HT1080 (cell line): ENCODE measurements at places on chromosomes 3 and 15.

GRCh38 chr3:129006864-129007263 is 5.8 kb downstream of the EFCC1 start:
- DNase-seq, result no peak

DNA sequence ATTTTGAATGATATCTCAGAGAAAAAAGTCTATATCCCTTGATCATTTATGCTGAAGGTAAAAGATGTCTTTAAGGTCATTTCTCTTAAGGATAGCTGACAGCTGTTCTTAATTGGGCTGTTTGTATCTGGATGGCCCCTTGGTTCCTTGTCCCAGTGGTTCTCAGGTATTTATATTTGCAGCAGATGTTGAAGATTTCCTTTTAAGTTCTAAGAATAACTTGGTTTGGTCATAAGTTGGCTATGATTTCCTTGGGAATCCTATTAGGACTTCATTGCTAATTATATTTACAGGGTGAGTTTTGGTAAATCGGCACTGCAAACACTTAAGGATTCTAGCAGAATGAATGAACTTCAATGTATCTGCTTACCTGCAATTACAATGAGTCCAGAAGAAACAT is 460.4 kb upstream of the SGO1 start:
- DNase-seq, result no peak

- peak; percentile 98 for DNase-seq
These were observed 2.4 kb downstream of the CSRNP1 start for GRCh38 chr3:39150803-39151631.

DNA sequence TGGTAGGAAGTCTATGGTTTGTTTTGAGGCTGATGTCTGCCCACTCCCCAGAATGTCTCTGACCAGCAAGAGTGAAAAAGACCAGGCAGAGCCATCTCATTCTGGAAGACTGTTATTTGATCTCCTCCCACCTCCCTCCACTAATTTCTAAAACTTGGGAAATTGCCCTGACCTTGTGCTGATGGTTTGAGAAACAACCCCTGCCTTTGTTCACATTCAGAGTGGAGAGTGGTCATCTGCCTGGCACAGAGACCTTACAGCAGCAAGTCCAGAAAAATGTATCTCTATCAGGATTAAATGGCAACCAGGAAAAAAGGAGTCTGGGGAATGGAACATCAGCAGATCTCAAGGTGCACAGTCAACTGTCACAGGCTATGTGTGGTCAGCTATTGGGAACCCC is 25.7 kb downstream of the SPATA12 start:
- DNase-seq, result no peak

- peak; percentile 87 for DNase-seq
These were observed 449.4 kb upstream of the PPP2R3A start for GRCh38 chr3:135516143-135516542.

GRCh38 chr3:11479221-11479620 is 164.5 kb downstream of the VGLL4 start:
- DNase-seq, result no peak

DNA sequence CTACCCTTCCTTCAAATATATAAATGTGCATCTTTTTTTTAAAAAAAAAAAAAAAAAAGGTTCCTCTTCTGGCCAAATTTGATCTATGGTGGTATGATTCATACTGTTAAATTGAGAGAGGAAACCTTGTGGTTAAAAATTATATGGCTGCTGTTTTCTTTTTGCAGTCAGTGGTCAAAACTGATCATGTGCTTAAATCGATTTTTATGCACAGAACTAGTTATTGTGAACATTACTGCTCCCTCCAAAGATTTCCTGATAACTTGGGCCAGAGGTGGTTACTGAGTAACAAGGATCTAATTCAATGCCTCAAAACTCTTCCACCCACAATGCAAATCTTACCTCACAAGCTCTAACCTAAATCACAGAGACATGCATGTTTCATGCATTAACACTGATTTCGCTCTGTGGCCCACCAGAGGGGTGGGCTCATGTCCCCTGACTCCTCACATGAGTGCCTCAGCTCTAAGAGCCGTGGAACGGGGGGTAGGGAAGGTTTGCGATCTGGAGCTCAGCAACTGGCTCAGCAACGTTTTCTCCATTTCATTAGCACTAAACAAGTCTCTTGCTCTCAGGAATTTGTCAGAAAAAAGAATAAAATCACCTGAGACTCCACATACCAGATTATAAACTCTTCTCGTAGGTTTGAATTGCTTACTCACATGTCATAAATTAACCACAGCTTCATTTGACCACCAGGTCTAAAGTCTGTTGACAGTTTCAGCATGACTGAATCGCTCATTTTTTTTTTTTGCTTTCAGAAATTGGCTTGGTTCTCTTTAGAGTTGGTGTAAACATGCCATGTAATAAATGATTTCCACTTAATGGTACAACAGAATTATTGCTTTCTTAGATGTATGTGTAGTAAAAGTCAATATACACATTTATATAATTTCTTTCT is 280.4 kb downstream of the CD47 start:
- DNase-seq, result peak; percentile 61

DNA sequence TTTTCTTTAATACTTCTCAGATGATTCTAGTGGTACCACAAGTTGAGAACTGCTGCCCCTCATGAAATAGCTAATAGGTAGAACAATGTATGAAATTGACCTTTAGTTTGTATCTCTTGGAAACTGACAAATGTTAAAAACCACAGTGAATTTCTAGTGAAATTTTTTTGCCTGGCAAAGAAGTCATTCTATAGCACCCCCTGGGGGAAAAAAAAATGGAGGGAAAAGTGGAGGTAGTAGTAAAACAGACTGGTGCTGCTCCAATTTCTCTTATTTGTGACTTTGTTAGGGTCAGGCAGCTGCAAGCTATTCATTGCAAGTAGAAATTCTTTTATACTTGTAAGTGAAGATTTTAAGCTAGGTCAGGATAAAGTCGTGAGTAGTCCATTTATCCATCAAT is 605.0 kb downstream of the NLGN1 start:
- DNase-seq, result peak; percentile 8
